ENCODE measurements at places on chromosomes 3 and 15. TPM values are rescaled to one million over a fixed set of nuclear protein-coding genes. Genes with fewer than 3 reads are reported as not detected.

DNA sequence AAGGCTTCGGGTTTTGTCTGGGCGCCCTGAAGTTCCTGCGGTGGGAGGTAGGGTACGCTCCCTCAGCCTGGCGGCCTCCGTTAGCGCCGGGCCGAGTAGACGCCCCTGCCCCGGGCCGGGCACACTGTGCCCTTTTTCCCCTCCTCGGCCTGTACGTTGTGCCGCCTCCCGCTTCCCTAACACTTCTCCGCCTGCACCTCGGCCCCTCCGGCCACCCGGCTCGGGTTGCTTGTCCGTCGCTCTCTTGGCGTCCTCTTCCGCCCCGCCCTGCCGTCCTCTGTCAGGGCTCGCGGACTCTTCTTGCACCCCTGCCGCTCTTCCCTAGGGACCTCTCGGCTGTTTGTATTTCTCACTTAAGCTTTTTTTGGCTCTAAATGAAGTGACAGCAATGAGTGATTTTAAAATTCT lies 384 bp downstream of the KNL1 start:
- DNase-seq: peak; percentile 59

- DNase-seq: no peak
Observed at GRCh38 chr3:108118038-108118768, 27.4 kb upstream of the CD47 start.

- DNase-seq: no peak
Observed at GRCh38 chr15:39327005-39327730, 253.7 kb upstream of the THBS1 start.

- DNase-seq: peak; percentile 75
Observed at GRCh38 chr3:179589143-179589542, 15.3 kb downstream of the MRPL47 start.

DNA sequence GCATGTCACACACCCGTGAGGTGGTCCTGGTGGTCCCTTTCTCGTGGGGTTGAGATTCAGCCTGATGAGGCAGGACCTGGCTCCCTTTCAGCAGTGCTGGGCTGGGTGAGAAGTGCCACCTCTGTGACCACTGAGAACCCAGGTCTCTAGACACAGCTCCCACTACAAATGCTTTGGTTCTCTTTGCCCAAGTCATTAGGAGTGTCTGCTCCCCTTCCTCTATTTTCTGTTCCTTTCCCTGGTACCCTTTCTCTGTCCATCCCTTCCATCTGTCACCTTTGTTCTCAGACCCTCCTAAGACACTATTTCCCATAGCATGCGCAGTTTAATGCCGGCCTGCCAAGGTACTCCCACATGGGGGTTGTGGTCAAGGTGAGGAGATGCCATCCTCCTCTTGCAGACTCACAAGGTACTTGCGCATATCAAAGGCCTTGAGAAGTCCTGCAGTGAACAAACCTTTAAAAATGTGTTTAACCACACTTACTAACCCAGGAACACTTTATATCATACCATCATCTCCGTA lies 297.7 kb downstream of the LRTM1 start:
- DNase-seq: no peak

DNA sequence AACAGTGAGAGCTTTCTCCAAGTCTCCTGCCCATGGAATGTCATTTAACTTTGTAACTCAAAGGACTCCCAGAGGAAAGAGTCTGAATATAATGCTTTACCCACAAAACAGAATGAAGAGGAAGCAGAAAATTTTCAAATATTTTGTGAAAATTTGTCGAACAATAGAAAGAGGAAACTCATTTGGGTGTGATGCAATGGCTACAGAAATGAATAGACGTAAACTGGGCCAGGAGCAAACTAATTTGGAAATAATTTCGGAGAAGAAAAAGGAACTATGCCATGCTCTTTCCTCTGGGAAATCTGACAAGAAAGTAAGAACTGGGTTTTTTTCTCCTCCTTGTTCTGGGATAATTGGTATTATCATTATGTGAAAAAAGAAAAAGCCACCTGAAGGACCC lies 11.2 kb upstream of the SUMF1 start:
- DNase-seq: peak; percentile 76

- no peak for DNase-seq
Observed at GRCh38 chr3:55483196-55484095, 3.7 kb downstream of the WNT5A start.

CACNA1D gene
- total RNA-seq: not detected

CD200R1 gene
- total RNA-seq: not detected

KNG1 gene
- total RNA-seq: not detected
